ENCODE measurements at places on chromosomes 7 and 10.

DNA sequence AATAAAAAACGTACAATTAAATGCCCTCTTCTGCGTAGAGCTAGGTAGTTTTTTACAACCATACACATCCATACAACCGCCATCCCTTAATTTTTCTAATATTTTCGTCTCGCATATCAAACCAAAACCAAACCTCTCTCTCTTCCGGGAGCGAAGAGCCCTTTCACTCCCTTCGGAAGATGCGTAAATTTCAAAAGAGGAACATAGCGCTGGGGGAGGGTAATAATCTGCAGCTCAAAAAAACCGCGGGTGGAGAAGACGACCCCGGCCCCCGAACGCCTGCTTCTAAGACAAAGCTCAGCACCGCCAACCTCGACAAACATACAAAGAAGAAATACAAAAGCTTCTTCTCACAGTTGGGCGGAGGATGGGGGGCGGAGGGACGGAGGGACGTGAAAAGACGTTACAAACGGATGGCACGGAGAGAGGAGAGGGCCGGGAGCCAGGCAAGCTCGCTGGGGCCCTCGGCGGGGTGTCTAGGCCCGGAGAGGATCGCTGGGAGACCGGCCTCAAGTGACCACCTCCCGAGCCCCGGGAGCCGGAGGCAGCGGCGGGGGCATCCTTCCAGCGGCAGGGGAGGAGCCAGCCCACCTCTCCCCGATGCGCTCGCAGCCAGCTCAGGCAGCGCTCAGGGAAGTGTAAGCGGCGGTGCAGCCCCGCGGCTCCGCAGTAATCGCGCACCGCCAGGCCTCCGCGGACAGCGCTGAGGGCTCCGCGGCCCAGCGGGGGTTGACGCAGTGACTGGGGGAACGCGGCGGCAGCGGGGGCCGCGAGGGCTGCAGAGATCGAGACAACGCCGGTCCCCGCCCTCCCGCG is 851 bp downstream of the MKRN1 start:
- DNase-seq = peak; percentile 3

- no peak for DNase-seq
Observed at GRCh38 chr7:159197066-159197975, 52.7 kb upstream of the VIPR2 start.

DNA sequence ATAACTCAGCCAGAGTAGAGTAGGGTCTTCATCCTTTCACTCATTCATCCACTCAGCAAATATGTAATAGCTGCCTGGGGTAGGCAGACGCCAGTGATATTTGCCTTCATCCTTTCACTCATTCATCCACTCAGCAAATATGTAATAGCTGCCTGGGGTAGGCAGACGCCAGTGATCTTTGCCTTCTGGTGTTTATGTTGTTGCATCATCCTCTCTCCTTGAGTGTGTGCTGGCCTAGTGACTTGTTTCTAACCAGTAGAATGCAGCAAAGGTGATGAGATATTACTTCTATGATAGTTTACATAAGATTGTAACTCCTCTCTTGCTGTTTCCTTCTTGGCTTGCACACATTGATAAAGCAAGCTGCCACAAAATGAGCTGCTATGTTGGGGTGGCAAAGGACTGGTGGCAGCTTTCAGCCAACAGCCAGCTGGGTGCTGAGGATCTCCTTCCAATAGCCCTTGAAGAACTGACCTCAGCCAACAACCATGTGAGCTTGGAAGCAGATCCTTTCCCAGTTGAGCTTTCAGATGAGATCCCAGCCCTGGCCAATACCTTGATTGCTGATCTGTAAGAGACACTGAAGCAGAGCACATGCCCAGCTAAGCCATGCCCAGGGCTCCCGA is 23.2 kb upstream of the MTPN start:
- no peak for DNase-seq

- DNase-seq = no peak
Observed at GRCh38 chr10:116880716-116881482, 31.6 kb downstream of the ENO4 start.

- no peak for DNase-seq
Observed at GRCh38 chr10:103687172-103687571, 168.2 kb downstream of the SH3PXD2A start.

DNA sequence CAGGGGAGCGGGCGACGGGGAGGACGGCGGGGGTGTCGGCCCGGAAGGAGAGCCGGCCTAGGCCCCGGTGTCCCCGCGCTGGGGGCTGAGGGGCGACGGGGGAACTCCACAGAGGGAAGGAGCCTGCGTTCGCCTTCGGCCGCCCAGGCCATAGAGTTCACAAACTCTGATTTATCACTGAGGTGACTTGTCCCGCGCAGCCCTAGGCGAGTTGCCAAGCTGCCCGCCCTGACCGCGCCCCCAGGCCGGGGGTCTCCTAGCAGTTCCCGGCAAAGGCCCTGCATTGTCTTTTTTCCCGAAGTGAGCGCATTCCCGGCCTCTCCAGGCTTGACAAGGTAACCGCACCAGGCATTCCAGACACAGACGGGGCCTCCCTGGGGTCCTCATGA is 2.9 kb upstream of the NKX6-2 start:
- DNase-seq = no peak

DNA sequence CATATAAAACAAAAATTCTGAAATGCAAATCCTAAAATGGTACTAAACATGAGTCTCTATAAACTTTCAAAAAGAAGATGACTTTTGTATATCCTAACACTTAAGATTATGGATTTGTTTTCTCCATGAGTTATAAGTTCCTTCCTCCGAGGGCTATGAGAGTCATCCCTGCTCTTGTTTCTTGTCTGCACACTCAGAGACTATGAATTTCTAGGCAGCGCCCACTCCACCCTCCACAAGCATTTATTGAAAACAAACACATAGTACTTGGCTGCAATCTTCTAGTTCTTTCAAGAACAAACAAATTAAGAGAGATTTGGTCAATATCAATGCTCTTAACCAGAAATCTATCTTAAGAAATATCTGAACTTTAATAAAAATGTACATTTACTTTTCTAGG is 211.7 kb downstream of the DKK1 start:
- DNase-seq = no peak

GRCh38 chr7:126940723-126941307 is 311.9 kb downstream of the GRM8 start:
- no peak for DNase-seq

GRCh38 chr7:150855476-150856302 is 3.4 kb downstream of the AOC1 start:
- no peak for DNase-seq

DNA sequence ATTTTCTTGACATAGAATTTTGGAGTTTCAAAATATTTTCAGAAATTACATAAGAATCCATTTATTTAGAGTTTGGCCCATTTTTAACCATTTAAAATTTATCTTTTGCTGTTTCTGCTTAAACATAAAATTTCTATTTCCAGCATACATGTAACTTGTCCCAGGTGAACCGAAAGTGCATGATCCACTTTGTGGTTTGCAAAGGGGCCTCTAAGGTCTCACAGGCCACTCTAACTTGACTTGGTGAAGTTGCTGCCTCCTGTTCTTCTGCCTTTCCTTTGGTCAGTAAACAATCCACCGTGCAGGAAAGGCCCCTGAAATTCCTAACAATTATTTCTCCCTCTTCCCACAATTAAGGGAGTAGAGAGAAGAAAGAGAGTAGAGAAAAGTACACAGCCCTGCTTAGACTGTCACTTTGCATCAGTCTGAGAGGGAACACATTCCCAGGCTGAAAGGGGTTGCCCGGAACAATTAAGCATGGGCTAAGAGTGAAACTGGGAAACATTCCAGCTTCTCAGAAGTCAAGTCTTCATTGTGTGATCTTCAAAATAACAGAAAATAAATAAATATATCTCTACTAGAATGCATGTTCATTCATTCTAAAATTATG is 79.5 kb upstream of the SEMA3A start:
- DNase-seq = no peak

- DNase-seq = no peak
Observed at GRCh38 chr7:152336754-152337368, 98.9 kb downstream of the KMT2C start.

DNA sequence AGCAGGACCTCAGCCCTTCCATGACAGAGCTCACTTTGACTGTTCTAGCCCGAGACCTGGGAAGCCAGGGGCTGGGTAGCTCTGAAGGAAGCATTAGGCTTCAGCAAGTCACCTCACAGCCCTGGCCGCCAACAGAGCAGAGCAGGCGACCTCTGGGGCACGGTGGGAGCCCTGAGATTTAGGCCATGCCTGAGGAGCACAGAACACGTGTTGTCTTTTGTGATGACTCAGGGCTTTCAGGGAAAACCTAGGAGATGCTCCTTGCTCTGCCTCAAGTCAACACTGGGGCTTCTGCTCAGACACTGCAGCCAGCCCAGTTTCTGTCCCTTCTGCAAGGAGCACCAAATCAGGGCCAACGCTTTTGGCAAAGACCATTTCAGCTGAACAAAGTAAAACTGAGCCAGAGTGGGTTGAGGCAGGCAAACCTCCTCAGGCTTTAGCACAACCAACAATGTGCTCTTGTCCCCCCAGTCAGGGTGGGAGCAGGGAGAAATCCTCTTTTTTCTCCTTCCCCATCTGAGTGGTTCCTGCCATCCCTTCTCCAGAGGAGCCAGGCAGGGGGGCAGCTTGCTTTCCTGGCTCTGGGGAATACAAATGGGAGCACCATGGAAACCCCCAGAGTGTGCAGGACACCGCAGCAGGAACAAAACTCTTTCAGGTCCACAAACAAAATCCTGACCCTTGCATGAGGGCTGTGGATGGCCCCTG is 14.4 kb downstream of the CAMK2G start:
- no peak for DNase-seq

DNA sequence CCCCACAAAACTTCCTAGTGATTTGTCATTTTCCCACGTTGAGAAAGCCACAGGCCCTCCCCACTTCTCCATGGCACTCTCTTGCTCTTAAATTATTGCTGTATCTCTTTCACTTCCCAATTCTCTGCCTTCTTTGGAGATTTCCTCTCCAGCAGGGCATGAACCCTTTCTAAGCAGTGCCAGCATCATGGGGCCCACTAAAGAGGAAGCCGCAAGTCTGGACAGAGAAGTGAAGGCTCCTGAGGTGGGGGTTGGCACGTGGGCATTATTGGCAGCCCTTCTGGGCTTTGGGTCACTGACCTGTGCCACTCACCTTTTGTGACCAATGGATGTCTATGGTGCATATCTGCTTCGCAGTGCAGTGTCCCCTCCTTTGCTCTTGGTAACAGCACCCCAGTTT is 97.7 kb upstream of the TCF7L2 start:
- no peak for DNase-seq

DNA sequence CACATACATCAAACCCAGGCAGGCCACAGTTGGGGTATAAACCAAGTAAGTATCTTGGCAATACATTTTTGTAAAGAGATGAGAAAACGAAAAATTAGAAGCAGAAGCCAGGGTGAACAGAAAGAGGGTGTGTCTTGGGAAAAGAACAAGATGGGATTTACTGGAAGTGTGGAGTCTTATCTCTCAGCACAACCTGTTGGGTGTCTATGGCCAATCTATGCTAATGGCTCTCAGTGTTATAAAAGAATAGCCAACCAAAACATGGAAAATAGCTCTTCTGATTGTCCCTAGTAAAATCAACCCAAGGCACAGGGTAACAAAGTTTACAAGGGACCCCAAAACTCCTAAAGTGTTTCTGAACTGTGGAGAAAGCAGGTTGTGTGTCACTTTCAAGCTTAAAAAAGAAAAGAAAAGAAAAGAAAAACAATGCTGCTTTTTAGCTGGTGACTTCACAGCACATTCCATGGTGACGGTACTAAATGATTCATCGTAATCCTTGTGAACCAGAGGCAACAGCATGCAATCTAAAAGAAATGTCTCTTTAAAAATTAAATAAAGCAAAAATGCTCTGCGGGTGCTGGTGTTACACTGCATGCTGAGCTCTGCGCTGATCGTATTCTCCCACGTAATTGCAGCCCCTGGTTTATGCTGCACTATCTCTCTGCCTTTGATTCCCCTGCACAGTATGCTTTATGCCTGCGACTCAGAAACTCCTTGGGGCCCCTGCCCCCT is 100.8 kb downstream of the C10orf90 start:
- DNase-seq = peak; percentile 60

- no peak for DNase-seq
Observed at GRCh38 chr7:55569797-55570196, 2.5 kb downstream of the VOPP1 start.

DNA sequence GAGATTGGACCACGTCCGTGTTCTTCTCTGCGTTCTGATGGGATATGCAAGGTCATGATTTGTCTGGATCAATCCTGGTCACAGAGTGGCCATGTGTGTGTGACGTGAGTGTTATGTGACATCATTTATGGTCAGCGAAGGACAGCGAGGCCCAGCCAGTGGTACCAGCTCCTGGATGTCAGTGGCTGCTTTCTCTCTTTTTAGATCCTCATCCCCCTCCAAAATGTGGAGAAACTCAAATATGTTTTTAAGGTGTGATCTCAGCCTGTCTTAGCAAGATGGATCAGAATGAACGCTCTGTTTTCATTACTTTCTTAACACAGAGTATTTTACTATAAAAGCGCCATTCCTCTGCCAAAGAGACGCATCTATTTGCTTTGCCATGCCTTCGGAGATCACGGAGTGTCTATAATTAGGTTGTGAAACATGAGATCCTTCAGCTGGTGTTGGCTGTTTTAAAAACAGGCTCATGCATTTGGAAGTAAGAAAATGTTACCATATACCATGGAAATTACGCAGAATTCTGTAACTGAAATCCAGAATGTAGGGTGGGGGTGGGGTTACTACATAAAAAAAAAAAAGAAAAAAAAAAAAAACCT is 245.5 kb upstream of the TCERG1L start:
- DNase-seq = no peak

DNA sequence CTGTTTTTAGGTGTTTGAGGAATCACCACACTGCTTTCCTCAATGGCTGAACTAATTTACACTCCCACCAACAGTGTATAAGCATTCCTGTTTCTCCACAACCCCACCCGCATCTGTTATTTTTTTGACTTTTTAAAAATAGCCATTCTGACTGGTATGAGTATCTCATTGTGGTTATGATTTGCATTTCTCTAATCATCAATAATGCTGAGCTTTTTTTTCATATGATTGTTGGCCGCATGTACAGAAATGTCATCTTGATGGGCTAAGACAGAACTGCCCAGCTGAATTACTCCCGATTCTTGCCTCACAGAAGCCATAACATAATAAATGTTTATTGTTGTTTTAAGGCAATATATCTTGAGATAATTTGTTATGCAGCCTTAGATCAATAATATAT is 93.1 kb upstream of the DKK1 start:
- no peak for DNase-seq

GRCh38 chr10:133329491-133330202 is 7.0 kb downstream of the CALY start:
- DNase-seq = no peak

- DNase-seq = no peak
Observed at GRCh38 chr7:131908714-131909113, 352.3 kb upstream of the PODXL start.

DNA sequence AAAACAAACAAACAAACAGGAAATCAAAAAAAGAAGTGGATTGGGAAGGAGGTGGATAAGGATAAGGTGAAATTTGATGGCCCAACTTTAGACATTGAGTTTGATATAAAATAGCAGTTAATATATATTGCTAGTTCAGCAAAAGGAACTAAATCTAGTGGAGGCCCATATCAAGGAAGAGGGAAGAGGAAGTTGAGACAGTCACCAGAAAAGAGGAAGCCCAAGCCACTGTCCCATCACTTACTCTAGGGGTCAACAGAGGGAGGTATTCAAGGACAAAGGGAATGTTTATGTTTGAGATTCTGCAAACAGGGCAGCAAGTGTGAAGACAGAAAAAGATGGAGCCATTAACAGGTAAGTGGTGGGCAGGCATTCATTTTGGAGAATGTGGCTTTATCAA is 3.7 kb downstream of the LAMTOR4 start:
- no peak for DNase-seq

GRCh38 chr10:90403211-90404000 is 454.4 kb downstream of the HTR7 start:
- no peak for DNase-seq

GRCh38 chr10:32790483-32790882 is 167.5 kb downstream of the ITGB1 start:
- DNase-seq = peak; percentile 10

GRCh38 chr10:74047304-74047703 is 49.4 kb downstream of the VCL start:
- peak; percentile 93 for DNase-seq

Measured in GM04503 (cell line).